ENCODE measurements at places on chromosomes 2 and 18. TPM values are rescaled to one million over a fixed set of nuclear protein-coding genes. Genes with fewer than 3 reads are reported as not detected.

- no peak overlapping the region for H3K27ac ChIP-seq
- H3K27me3 ChIP-seq, result peaks cover 1% of the 10 kb centered on the region
- no peak overlapping the region for H3K4me3 ChIP-seq
- no peaks in the 10 kb centered on the region for H3K4me1 ChIP-seq
Measured at GRCh38 chr18:8856769-8857393, 151.5 kb downstream of the MTCL1 start.

GRCh38 chr18:47986620-47987387, 56.3 kb upstream of the SMAD2 start:
- H3K27me3 ChIP-seq, result peaks cover 4% of the 10 kb centered on the region
- H3K27ac ChIP-seq, result no peak overlapping the region
- no peak overlapping the region for H3K4me3 ChIP-seq

DNA sequence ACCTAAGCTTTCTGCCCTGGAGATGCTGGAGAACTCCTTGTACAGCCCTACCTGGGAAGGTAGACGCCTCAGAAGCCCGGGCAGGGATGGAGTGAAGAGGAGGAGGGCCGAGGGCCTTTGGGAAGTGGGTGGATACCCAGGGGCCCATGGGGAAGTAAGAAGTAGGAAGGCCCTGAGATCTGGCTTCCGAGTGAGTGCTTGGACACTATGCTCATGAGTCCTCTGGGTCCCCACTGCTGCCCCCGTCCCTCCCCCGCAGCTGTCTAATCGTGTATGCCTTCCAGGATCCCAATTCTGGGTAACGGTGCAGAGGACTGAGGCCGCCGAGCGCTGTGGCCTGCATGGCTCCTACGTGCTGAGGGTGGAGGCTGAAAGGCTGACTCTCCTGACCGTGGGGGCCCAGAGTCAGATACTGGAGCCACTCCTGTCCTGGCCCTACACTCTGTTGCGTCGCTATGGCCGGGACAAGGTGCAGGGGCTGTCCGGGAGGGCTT, 1.1 kb downstream of the DOK1 start:
- no peaks in the 10 kb centered on the region for H3K27me3 ChIP-seq
- peak overlapping the region; percentile 95 for H3K4me3 ChIP-seq
- H3K27ac ChIP-seq, result peak overlapping the region; percentile 93
- peaks cover 1% of the 10 kb centered on the region for H3K36me3 ChIP-seq

SERPINB10 gene
- total RNA-seq, result 21.6 TPM

- no peak overlapping the region for H3K4me3 ChIP-seq
- no peaks in the 10 kb centered on the region for H3K27me3 ChIP-seq
- H3K4me1 ChIP-seq, result no peaks in the 10 kb centered on the region
- H3K36me3 ChIP-seq, result no peaks in the 10 kb centered on the region
- DNase-seq, result no peak
Measured at GRCh38 chr2:36376319-36376765, 20.8 kb downstream of the CRIM1 start.

DNA sequence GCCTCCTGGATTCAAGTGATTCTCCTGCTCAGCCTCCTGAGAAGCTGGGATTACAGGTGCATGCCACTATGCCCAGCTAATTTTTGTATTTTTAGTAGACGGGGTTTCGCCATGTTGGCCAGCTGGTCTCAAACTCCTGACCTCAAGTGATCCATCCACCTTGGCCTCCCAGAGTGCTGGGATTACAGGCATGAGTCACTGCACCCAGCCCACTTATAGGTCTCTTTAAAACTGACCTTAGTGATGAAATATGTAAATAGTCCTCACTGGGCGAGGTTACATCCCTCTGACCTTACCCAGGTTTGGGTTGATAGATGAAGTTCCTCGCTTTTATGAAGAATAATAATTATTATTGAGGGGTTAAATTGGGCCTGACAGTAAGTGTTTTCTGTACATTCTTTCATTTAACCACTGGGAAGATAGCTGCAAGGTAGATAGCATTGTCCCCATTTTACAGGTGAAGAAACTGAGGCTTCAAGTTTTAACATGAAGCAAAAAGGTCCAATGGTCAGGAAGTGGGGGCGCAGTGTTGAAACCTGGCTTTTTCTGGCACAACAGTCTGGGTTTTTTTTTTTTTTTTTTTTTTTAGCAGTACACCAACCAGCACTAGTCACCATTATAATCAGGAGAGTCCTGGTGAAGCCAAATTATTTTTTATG, 174.8 kb upstream of the EPAS1 start:
- no peak overlapping the region for H3K4me3 ChIP-seq
- no peaks in the 10 kb centered on the region for H3K27me3 ChIP-seq
- no peak overlapping the region for H3K27ac ChIP-seq
- no peaks in the 10 kb centered on the region for H3K36me3 ChIP-seq

GRCh38 chr2:143694335-143694734, 565.1 kb downstream of the ARHGAP15 start:
- no peak for DNase-seq
- no peak overlapping the region for H3K4me3 ChIP-seq
- H3K27me3 ChIP-seq, result no peaks in the 10 kb centered on the region

DNA sequence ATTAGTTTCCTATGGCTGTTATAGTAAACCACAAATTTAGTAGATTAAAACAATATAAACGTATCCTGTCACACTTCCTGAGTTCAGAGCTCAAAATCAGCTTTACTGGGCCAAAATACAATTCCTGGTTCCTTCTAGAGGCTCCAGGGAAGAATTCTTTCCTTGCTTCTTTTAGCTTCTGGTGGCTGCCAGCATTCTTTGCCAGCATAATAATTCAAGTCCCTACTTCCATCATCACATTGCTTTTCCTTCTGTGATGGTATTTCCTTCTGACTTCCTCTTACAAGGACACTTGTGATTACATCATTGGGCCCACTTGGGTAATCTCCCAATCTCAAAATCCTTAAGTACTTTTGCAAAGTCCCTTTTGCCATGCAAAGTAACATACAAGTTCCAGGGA, 40.6 kb downstream of the MOB4 start:
- H3K27me3 ChIP-seq, result no peaks in the 10 kb centered on the region
- peaks cover 3% of the 10 kb centered on the region for H3K36me3 ChIP-seq
- H3K4me3 ChIP-seq, result no peak overlapping the region
- no peaks in the 10 kb centered on the region for H3K4me1 ChIP-seq

- no peaks in the 10 kb centered on the region for H3K36me3 ChIP-seq
- peak; percentile 42 for DNase-seq
- H3K4me3 ChIP-seq, result peak overlapping the region; percentile 4
- peak overlapping the region; percentile 38 for H3K27ac ChIP-seq
- H3K27me3 ChIP-seq, result no peaks in the 10 kb centered on the region
Measured at GRCh38 chr2:181374781-181375675, 82.2 kb upstream of the ITGA4 start.

MYL1 gene
- not detected for total RNA-seq

DNA sequence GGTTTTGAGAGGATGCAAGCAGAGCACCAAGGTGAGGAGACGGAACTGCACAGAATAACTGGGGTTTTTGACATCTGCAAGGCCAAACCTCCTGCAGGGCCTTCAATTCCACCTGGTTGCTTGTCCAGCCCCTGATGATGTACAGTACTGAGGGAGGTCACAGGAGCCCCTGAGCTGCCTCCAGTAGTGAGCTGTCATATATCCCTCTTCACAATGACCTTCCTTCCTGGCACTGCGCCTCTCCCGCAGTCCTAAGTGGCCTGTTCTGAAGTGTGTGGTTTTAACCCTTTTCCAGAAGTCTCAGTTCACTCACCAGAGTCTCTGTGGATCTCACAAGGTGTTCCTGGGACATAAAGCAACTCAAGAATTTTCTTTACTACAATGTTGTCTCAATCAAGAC, 45.3 kb downstream of the LRRTM1 start:
- no peaks in the 10 kb centered on the region for H3K4me1 ChIP-seq
- peaks cover 1% of the 10 kb centered on the region for H3K27me3 ChIP-seq
- no peaks in the 10 kb centered on the region for H3K36me3 ChIP-seq
- no peak overlapping the region for H3K4me3 ChIP-seq

DNA sequence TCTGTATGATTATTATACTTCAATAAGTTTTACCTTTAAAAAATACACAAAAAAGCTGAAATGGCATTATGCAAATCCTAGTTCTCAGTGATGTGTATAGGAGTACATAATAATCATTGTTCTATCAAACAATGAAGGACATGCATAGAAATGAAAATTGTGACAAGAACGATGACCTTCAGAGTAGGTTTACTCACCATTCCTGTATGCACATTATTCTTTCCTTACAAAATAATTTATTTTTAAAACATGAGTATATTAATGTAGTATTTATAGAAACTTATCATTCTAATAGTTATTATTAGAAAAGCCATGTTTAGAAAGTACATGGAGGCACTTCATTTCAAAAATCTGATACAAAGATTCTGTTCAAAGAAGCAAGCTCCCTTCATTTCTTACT, 32.7 kb upstream of the DPP4 start:
- H3K4me1 ChIP-seq, result no peaks in the 10 kb centered on the region
- H3K4me3 ChIP-seq, result no peak overlapping the region
- no peak overlapping the region for H3K27ac ChIP-seq
- H3K27me3 ChIP-seq, result no peaks in the 10 kb centered on the region

ACMSD gene
- total RNA-seq, result not detected

DNA sequence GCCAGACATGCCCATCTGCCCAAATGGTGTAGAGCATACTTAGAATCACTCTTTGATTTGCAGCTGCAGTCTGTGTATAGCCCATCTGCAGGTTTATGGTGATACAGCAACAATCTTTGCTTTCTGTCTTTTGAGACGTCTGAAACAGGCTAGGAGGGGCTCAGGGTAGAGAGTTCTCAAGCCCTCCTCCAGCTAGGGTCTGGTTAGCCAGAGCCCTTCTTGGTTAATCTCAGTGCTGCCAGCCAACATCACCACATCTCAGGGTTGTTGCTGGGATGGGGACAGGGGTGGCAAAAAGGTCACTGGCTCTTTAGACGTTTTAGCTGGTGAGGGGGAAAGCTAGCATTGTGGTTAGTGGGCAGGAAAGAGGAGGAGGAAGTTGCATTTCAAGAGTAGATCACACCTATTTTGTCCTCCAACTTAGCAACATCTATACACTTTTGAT, 136.6 kb upstream of the ACAA2 start:
- no peak overlapping the region for H3K4me3 ChIP-seq
- H3K27ac ChIP-seq, result no peak overlapping the region
- no peaks in the 10 kb centered on the region for H3K4me1 ChIP-seq
- DNase-seq, result no peak

- no peaks in the 10 kb centered on the region for H3K4me1 ChIP-seq
- no peak for DNase-seq
- H3K36me3 ChIP-seq, result no peaks in the 10 kb centered on the region
- peaks cover 9% of the 10 kb centered on the region for H3K27me3 ChIP-seq
Measured at GRCh38 chr2:163732727-163733126, 3.1 kb downstream of the FIGN start.

TMEM178A gene
- total RNA-seq, result not detected

UXS1 gene
- 22.9 TPM for total RNA-seq

DNA sequence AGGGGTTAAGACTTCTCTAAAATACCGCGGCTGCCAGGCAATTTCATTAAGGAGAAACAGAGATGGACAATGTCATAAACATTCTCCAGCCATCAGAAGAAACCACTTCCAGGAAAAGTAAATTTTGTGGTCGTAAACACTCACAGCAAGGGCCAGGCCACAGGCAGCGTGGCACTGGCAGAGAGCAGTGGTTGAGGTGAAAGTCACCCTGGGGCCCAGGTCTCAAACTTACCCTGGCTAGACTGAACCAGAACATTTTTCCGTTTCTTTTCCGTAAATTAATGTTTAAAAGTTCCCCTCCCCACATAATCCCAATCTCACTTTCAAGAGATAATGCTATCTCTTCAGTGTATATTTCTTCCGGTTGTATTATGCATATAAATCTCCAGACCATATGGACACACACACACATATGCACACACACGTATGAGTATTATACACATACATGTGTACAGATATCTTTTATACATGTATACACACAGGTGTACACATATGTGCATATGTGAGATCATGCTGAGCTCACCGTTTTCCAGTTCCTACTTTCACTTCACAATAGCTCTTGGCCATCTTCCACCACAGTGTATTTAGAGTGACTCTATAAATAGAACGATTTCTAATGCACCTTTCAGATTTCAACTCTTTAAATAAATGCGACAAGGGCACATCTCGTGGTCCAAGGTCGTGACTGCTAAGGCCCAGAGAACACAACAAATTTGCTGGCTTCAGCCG, 90.1 kb downstream of the MALT1 start:
- peaks cover 24% of the 10 kb centered on the region for H3K4me1 ChIP-seq
- peak overlapping the region; percentile 78 for H3K27ac ChIP-seq
- peak; percentile 84 for DNase-seq
- no peaks in the 10 kb centered on the region for H3K27me3 ChIP-seq
- no peak overlapping the region for H3K4me3 ChIP-seq

DNA sequence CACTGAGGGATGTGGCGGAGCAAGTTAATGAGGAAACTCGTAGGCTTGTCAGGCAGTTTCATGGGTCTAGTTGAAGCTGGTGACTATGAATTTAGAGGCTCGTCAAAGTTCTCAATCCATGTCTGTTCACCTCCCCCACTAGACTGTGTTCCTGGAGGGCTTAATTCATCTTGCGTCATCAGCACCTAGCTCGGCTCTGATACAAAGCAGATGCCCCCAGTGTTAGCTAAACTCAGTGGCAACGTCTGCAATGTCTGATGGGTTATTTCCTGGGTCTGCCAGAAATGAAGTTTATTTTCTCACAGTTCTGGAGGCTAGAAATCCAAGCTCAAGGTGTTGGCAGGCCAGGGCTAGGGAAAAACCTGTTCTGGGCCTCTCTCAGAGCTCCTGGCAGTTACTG, 140.6 kb downstream of the PID1 start:
- no peaks in the 10 kb centered on the region for H3K36me3 ChIP-seq
- H3K4me1 ChIP-seq, result no peaks in the 10 kb centered on the region
- no peaks in the 10 kb centered on the region for H3K27me3 ChIP-seq
- no peak for DNase-seq
- no peak overlapping the region for H3K4me3 ChIP-seq
- H3K27ac ChIP-seq, result no peak overlapping the region

DNA sequence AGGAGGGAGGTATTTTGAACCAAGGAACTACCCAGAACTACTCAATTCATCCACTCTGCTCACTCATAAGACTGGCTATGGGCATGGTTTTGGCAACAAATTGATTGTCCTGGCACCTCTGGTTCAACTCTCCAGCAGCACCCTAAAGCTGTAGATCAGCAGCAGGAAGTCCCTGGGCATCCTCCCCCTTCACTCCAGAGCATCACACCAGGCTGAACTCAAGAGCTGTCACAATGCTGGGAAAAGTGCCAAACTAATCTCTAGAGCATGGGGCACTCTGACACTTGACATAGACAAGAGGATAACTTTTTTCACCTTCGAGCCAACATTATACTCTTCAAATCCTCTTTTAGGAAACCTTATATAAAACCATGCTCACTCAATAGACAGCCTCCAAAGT, 154.1 kb upstream of the RBBP8 start:
- no peaks in the 10 kb centered on the region for H3K36me3 ChIP-seq
- no peak for DNase-seq
- H3K4me1 ChIP-seq, result no peaks in the 10 kb centered on the region
- H3K27ac ChIP-seq, result no peak overlapping the region
- H3K4me3 ChIP-seq, result no peak overlapping the region

DNA sequence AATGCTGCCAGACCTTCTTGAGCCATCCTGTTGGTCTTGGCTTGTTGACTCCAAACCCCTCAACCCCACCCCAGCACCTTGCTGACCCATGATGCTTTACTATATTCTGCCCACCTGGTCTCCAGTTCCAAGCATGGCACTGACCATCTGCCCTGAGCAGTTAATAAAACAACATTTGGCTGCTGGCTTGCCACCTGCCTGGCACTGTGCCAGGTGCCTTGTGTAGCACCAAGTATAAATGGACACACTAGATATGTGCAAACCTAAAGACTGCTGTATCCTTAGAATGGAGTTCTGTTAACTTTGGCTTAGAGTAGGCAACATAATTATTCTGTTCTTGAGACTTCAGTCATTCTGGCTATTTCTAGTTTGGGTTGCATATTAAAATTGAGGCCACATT, 91.4 kb downstream of the ACSL3 start:
- H3K27me3 ChIP-seq, result no peaks in the 10 kb centered on the region
- H3K4me1 ChIP-seq, result no peaks in the 10 kb centered on the region
- DNase-seq, result no peak
- no peaks in the 10 kb centered on the region for H3K36me3 ChIP-seq

FOXD4L1 gene
- 0.16 TPM for total RNA-seq
